ENCODE measurements at places on chromosomes 3 and 15. TPM values are rescaled to one million over a fixed set of nuclear protein-coding genes. Genes with fewer than 3 reads are reported as not detected.

Gene SST
- polyA plus RNA-seq, result not detected

Gene SELENOK
- 136 TPM for polyA plus RNA-seq

Gene AADACL2
- not detected for polyA plus RNA-seq

Gene LRRC2
- polyA plus RNA-seq, result not detected

Gene BBX
- 132 TPM for polyA plus RNA-seq

Gene IFT122
- polyA plus RNA-seq, result 4.7 TPM

Gene TAGLN3
- not detected for polyA plus RNA-seq

Gene GRAMD1C
- polyA plus RNA-seq, result 2.8 TPM

Gene NXPE3
- polyA plus RNA-seq, result 21.6 TPM

Gene RARRES1
- not detected for polyA plus RNA-seq

Gene MUSTN1
- polyA plus RNA-seq, result not detected

GRCh38 chr3:72319194-72320094, 528.8 kb downstream of the SHQ1 start:
- DNase-seq, result no peak

- no peak for DNase-seq
Observed at GRCh38 chr15:74549816-74550215, 8.8 kb downstream of the ARID3B start.

GRCh38 chr3:36815375-36815774, 51.0 kb upstream of the DCLK3 start:
- DNase-seq, result no peak

GRCh38 chr15:50881121-50882048, 27.1 kb upstream of the AP4E1 start:
- no peak for DNase-seq

DNA sequence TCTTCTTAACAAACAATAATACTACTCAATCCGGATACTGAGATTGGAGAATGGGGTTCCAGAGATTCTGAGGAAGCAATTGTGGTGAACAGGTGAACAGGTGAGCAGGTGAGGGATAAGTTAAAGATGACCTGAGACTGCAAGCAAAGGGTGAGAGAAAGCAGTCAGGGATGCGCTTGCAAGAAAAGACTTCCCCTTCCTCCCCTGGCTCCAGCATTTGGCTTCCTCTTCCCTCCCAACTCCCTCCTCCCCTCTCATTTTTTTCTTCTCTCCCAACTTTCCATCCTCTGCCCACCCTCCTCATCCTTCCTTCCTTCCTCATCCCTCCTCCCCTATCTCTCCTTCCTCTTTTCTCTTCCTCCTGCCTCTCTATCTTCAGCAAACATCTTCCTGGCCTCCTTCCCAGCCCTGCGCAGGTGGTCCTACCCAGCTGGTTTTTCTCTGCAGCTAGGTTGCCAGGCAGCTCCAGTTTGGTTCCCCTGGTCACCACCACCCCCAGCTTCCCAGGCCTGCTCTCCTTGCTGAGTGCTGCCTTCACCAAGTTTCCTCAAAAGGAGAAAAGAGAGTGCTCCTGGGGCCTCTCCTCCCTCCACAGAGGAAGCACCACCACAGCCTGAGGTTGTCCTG, 10.4 kb upstream of the VIPR1 start:
- DNase-seq, result no peak

DNA sequence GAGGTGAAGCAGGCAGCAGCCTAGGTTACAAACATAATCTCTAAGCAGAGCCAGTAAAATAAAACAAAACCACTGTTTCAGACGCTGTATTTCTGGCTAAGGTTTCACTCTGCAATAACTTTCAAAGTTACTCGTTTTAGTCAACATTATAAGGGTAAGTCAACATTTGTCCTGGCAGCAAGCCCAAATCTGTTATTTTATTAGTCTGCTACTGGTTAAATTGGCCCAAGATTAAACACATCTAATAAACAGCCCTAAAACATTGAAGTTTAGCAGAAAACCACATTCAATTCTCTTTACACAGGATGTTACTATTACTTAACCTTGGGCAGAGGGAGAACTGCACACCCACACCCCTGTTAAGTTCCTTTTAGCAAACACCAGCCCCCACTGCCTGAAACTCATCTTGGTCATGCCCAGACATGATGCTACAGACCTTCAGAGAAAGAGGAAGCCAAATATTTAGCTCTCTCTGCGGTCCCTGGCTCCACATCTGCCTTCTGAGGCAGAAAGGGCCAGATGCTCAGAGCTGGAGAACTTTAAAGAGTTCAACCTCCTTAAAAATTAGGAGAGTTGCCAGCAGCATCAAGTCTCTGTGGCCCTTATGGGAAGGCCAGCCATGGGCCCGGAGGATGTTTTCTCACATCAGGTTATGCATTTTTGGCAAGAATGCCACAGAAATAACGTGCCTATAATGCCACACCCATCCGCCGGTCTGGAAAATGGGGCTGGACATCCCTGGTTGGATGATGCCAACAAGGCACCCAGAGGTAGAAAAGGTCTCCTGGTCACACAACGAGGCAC, 17.9 kb downstream of the ARHGEF3 start:
- DNase-seq, result peak; percentile 83

- no peak for DNase-seq
Observed at GRCh38 chr3:94115482-94115881, 52.6 kb downstream of the NSUN3 start.

DNA sequence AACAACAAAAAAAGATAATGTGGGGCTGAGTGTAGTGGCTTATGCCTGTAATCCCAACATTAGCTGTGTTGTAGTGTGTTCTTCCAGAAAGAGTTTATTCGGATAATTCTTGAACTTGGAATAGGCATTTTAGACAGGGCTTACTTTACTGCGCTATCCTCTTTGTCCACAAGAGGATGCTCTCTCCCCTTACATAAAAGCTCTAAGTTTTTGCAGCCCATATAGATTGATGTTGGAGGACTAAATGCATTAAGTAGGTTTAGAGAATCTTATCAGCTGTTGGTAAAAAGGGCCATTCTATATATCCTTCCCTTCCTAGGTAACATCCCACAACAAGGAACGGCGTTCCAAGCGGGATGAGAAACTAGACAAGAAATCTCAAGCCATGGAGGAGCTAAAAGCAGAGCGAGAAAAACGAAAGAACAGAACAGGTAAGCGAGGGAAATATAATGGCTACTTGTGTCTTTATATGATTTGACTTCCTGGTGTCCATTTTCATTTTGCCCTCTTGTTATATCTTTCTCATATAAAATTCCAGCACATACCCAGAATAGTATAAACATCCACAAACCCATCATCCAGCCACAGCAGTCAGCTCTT, 27.8 kb upstream of the ITPKA start:
- peak; percentile 24 for DNase-seq

DNA sequence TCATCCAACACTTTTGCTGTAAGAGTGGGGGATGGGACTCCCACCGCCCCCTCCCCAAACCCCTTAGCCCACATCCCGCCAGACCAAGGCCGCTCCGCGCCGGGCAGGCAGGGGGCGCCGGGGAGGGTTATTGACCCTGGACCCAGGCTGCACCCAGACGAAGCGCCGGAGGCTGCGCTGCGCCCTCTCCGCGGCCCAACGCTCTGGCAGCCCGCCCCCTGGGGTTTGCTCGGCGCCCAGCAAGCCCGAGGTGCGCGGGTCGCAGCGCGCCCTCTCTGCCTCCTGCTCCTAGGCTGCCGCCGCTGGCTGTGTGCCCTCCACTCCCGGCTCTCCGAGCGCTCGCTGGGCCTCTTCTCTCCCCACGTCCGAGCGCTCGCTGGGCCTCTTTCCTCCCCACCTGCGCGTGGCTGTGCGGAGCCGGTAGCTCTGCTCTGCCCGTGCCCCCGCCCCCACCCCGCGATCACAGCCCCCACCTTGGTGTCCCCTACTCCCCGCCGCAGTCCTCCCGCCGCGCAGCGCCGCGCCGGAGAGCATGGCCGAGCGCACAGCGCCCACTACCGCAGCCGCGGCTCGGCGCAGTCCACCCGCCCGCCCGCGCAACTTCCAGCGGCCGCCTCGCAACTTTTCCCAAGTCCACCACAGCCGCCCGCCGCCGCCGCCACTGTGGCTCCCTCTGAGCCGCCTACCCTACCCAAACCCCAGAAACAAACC, 1.2 kb downstream of the MECOM start:
- peak; percentile 36 for DNase-seq

- DNase-seq, result no peak
Observed at GRCh38 chr15:58357529-58358476, 74.0 kb upstream of the LIPC start.

- no peak for DNase-seq
Observed at GRCh38 chr15:99536422-99537040, 29.3 kb upstream of the MEF2A start.

DNA sequence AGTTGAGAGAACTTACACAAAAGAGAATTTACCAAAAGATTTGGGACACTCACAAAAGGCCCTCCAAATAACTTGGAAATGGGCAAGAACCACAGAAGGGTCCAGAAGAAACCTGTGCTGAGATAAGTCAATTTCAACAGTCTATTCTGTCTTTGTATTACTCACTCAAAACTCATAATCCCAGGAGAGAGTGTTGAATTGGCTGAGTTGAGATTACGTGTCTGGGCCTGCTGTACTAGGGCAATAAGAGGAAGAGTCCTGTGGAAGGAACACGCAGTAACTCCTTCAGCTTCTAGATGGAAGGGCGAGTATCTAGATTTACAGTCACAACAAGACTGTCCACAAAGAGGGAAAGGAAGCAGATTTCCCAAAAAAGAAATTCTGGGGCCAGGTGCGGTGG, 42.5 kb upstream of the DYNC1LI1 start:
- no peak for DNase-seq

DNA sequence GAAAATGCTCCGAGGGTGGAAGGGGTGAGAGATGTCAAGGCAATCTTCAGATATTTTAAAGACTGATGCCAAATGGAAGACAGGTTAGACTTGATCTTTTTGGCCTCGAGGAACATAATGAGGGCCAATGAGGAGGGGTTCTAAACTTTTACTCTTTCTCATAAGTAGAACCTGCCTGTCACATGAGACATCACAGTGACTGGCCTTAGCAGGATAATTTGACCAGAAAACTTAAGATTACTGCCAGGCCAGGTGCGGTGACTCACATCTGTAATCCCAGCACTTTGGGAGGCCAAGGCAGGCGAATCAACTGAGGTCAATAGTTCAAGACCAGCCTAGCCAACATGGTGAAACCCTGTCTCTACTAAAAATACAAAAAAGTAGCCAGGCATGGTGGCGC, 12.2 kb downstream of the TM4SF4 start:
- DNase-seq, result no peak

DNA sequence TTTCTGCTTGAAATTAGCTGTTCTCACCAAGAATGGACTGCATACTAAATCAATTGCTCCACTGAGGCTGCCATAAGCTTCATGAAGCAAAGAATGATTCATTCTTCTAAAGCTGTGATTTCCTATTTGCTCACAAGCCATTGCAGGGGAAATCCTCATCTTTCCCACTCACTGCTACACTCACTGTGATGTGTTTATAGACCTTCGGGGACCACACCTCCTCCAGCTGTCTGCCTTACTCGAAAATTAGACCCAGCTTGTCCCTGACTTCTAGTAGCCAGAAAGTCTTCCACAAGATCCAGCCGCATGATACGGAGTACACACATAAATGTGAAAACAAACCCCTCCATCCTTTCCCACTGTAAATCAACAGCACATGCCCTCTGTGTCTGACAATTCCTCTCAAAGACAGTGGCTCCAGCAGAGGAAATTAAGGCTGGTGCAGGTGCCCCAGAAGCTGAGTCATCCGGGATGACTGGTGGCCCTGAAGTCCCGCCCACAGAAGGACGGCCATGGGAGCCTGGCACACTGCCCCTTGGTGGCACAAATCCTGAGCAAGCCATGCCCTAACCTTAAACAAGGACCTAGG, 172.0 kb downstream of the STT3B start:
- DNase-seq, result no peak

DNA sequence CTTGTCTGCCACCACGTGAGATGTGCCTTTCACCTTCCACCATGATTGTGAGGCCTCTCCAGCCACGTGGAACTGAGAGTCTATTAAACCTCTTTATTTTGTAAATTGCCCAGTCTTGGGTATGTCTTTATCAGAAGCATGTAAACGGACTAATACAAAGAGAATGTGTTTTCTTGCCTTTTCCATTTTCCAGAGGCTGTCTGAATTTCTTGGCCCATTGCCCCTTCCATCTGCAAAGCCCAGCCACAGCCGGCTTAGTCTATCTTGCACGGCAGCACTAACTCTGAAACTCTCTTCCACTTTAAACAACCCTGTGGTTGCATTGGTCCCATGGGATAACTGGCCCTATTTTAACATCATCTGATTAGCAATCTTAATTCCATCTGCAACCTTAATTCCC, 215.3 kb downstream of the LRTM1 start:
- DNase-seq, result no peak

DNA sequence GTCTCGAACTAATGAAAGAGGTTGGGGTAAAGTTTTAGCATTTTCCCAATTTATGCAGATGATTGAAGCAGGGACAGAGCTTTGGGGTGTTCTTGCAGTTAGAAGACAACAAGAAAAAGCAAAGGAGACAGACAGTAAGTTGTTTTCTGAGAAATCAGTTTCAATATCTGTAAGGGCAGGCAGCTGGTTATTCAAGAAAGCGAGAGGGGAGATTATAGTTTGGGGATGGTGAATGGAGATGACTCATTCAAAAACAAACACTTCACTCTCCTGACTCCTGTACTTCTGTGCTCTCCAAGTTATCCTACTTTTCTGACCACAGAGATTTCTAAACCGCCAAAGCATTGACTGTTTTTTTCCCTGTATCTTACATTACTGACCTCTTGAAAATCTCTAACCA, 352.0 kb downstream of the GAP43 start:
- no peak for DNase-seq

DNA sequence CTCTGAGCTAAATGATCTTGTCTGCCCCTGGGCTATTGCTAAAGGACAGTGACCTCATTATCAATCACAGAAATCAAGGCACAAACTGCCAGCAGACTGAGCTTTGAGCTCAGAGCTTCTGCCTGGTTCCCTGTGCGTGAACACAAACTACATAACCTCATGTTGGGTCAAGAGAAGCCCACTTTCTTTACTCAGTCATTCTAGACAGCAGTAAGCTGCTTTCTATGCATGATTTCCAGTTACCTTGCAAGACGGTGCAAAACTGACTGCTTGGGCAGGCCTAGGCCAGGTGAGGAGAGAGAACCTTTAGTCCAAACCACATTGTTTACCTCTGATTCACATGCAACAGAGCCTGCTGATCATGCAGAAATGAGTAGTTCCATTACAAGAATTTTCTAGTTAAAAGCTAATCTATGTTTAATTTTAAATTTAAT, 75.1 kb downstream of the ARRDC4 start:
- no peak for DNase-seq

DNA sequence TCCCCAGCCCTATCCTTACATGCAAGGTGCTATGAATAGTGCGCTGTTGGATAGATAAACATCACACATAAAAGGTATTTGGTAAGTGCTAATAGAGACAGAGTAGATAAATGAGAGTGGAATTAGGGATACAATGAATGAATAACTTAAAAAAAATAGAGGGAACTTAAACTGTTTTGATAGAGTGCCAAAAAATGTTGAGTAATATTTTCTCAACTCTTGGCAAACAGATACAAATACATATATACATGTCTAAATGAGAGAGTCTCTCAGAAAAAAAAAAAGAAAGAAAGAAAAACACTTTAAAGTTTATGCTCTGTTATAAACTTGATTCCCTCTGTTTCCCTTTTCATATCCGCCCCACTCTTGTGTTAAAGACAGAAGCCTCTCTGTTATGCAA, 667.4 kb downstream of the ROBO2 start:
- DNase-seq, result no peak

- DNase-seq, result peak; percentile 1
Observed at GRCh38 chr15:63436872-63437375, 55.3 kb upstream of the CA12 start.
